Kidney epithelial cell (primary cell): ENCODE measurements at places on chromosomes 4 and X.

- DNase-seq, result no peak
These were observed 673 bp downstream of the CNGA2 start for GRCh38 chrX:151735219-151735618.

GRCh38 chr4:154989511-154989910, 208.4 kb downstream of the RBM46 start:
- DNase-seq, result no peak

DNA sequence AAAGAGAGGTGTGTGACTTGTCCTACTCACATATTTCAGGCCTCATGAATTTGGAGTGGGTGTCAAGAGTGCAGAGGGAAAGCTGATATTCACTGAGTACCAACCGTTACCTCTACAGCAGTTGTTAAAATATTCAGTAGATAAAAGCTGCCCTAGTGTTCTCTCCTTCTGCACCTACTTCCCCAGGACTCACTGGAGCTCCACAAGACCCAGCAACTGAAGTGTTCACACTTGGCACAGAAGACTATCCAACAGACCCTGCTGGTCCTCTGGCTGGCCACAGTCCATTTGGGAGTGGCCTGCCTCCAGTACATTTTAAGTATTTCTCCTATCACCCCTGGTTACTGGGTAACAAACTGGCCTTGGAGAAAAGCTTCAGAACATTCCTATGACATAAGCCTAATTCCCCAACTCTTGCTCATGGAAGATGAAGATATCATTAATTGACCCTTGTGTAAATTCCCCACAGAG, 70.8 kb downstream of the PPARGC1A start:
- peak; percentile 47 for DNase-seq

DNA sequence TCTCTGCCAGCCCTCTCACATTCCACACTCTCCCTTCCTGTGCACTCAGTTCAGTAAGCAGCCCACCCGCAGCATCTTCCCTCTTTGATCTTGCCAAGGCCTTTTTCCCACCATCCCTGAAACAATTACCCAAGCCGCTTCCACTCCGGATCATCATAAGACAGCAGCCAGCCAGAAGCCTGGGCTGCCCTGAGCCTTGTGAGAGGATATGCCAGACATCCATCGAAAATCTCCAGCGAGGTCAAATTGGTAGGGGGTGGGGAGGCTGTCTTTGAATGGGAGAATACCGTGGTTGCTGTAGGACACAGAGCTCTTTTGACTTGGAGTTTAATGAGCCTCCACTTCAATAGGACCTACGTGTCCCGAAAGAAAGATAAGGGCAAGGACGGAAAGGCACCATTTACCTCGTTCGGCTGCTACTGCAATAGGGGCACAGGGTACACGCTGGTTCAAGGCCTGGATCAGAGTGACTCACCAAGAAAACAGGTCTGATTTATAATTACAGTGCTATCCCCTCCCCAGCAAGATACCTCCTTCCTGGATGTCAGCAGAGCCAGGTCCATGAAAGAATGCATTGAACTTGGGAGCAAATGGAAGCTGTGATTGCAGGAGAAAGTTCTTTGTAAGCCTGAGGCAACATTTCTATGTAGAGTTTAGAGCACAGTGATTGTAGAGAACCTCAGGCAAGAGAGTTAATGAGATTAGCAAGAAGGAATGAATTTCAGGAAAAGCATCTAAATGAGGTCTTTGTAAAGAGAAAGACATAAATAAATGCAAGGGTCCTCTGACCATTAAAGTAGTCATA, 39.5 kb downstream of the AMOT start:
- DNase-seq, result no peak

DNA sequence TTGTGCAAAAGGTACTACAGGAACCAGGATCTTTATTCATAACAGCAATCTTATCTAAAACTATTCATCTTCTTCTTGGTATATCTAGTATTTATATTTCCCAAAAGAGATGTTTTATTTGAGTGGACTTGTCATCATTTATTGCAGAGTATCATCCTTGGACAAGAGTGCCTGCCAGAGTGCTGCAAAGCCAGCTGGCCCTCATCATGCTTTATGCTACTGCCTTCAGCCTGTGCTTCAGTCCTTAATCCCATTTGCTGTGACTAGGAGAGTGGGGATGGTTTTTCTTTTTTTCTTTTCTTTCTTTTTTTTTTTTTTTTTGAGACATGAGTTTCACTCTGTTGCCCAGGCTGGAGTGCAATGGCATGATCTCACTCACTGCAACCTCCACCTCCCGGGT, 33.5 kb upstream of the ELF2 start:
- no peak for DNase-seq

- DNase-seq, result no peak
These were observed 185.7 kb upstream of the NWD2 start for GRCh38 chr4:37058826-37059225.

DNA sequence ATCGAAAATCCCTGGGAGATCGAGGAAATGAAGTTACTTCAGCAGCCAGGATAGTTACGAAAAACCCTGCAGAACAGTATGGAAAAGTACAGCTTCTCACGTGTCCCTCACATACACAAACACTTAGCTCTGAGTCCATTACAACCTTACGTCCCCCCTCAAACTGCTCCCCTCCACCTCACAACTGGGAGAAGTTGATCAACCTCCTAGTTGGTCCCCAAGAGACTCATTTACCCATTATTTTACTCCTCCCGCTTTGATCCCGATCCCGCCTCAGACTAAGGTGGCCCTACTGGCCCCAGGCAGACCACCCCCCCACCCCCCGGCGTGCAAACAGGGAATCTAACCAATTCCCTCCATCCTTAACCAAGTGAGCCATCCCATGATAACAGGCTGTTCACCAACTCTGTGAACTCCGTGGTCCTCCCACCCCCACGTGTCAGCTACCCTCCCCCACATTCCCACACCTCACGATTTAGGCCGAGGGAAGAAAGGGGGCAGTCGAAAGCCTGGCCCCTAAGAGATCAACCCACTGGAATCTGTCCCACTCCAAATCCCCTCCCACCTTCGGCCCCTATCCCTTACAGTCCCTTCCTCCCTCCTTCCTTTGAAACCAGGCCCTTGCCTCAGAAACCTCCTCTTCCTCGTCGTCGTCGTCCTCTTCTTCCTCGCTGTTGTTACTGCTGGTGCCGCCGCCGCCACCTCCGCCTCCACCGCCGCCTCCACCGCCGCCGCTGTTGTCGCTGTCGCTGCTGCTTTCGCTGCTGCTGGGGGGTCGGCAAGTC, 755 bp downstream of the ANKRD17 start:
- no peak for DNase-seq

- no peak for DNase-seq
These were observed 14.8 kb downstream of the BLOC1S4 start for GRCh38 chr4:6730603-6731317.

DNA sequence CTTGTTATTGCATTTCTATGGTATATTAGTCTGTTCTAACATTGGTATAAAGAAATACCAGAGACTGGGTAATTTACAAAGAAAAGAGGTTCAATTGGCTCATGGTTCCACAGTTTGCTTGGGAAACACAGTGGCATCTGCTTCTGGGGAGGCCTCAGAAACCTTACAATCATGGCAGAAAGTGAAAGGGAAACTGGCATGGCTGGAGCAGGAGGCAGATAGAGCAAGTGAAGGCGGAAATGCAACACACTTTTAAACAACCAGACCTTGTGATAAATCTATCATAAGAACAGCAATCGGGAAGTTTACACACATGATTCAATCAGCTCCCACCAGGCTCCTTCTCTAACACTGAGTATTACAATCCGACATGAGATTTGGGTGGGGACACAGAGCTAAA, 346.6 kb upstream of the GNPDA2 start:
- no peak for DNase-seq
